NCI-H524 treated with DMSO at 0.1 percent for 48 hours (cell line): ENCODE measurements at places on chromosomes 13 and 19.

DNA sequence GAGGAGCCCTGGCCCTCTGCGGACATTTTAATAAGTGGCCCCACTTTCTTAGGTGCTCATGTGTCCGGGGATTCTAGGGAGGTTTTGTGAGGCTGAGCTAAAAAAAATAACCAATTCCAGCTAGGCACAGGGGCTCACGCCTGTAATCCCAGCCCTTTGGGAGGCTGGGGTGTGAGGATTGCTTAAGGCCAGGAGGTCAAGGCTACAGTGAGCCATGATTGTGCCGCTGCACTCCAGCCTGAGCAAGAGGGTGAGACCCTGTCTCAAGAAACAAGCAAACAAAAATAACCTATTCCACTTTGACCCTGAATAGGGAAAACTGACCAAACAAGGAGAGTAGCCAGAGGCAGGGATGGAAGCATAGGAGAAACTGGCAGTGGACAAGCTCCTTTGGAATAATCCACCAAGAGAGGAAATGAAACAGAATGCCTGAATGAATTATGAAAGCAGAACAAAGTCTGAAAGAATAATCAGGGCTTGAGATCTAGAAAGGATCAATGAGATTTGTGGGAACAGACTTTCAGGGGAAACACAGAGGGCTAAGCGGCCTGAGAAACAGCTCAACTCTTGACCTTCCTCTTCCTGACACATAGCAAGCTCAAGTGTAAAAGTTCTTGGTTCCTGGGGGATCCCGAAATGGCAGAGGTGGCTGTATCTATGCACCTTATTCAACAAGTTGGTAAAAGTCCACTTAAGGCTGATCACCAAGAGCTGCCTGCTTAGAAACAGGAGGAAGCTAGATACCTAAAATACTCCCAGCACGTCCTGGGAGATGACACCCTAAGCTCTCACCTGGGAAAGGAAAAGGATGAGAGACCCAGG, 30.1 kb upstream of the FFAR2 start:
- no peak for DNase-seq

DNA sequence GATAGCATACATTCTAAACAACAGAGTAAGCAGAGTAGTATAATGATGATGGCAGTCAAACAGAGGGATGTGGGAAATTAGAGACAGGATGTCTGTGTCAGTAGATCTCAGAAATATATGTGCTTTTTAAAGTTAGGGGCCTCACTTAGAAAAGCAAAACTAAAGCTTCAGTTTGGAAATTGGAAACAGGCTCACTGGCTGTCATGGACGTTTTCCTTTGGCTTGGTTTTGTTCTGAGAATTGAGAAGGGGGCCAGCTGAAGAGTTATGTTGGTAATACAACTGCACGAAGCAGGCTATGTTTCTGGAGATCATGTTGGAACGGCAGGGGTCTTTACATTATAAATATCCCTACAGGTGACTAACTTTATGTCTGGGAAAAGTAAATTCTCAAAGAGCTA, 261.3 kb downstream of the LMO7 start:
- DNase-seq: no peak

- no peak for DNase-seq
These were observed 14.8 kb downstream of the PSPC1 start for GRCh38 chr13:19767966-19768365.

DNA sequence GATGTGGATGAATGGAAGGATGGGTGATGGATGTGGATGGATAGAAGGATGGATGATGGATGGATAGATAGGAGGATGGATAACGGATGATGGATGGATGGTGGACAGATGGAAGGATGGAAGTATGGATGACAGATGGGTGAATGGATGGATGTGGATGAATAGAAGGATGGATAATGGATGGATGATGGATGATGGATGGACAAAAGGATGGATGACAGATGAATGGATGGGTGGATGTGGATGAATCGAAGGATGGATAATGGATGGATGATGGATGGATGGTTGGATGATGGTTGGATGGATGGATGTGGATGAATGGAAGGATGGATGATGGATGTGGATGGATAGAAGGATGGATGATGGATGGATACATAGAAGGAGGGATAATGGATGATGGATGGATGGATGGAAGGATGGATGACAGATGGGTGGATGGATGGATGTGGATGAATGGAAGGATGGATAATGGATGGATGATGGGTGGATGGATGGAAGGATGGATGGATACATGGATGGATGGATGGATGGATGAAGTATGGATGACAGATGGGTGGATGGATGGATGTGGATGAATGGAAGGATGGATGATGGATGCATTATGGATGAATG, 39.3 kb downstream of the TMEM255B start:
- DNase-seq: no peak

- DNase-seq: no peak
These were observed 2743.3 kb upstream of the PCDH20 start for GRCh38 chr13:64158908-64159307.

DNA sequence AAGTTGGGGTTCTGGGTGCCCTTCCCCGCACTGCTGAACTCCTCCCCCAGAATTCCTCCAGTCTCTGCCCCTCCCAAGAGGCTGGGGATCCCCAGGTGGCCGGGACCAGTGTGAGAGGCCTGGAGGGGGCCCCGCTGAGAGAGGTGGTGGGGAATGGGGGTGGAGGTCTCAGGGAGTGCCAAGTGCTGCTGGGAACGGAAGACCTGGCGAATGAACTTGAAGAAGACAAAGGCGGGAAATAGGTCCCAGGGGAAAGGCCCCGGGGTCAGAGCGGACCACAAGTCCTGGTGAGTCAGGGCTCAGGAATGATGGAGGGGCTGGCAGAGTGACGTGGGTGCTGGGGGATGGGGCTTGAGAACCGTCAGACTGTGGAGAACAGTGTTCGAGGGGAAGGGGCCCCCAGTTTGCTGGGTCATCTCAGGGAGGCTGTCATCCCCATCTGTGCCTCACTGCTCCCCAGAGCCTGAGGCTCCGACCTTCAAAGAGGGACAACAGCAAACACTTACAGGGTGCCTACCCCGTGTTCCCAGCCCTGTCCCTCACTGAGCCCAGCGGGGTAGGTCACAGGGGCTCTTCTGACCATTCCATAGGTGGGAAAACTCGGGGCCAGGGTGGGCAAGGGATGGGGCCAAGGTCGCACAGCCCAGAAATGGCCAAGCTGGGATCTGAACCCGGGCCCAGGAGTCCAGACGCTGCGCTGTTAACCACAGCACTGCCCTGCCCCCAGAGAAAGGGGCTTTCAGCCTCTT, 16.0 kb upstream of the SEMA6B start:
- DNase-seq: no peak

DNA sequence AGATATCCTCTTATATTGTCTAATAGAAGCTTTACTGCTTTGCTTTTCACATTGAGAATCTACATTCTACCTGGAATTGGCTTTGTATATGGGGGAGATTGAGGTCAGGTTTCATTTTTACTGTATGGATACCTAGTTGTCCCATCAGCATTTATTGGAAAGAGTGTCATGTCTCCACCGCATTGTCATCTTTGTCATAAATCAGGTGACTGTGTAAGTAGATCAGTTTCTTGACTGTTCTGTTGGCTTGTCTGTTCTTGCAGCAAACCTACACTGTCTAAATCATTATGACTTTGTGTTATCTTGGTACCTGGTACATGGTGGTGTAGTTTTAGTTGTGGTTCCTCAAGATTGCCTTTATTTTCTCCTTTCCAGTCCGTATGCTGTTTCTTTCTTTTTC, 5.8 kb downstream of the URI1 start:
- no peak for DNase-seq

DNA sequence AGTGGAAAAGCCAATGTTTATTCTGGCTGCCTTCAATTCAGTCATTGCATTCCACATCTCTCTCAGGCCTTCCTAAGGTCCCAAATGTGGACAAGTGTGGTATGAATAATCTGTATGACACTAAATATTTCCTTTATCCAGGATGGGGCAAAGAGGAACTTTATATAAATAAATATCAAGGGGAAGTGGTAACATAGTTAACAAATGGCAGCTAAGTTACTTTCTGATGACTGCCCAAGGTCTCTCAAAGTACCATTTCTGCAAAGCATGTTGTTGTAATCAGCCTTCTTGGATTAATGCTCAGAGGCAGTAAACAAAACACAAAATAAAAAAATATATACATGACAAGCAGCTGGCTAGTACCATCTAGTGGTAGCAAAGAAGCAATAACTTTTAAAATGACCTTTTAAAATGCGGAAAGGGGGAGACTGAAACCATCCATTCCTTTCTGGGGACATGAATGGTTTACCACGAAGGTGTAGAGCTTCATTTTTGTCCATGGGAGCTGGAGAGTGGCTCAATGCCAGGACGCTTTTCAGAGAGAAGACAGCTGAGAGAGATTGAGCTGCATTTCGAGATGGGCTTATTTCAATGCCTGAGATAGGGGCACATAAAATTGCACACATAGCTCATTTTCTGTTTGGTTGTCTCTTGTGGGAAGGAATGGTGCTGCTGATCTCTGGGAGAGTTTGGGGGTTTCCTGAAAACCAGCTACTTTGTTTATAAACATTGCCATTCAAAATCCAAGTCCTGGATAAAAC, 259.2 kb downstream of the RFC3 start:
- DNase-seq: no peak

DNA sequence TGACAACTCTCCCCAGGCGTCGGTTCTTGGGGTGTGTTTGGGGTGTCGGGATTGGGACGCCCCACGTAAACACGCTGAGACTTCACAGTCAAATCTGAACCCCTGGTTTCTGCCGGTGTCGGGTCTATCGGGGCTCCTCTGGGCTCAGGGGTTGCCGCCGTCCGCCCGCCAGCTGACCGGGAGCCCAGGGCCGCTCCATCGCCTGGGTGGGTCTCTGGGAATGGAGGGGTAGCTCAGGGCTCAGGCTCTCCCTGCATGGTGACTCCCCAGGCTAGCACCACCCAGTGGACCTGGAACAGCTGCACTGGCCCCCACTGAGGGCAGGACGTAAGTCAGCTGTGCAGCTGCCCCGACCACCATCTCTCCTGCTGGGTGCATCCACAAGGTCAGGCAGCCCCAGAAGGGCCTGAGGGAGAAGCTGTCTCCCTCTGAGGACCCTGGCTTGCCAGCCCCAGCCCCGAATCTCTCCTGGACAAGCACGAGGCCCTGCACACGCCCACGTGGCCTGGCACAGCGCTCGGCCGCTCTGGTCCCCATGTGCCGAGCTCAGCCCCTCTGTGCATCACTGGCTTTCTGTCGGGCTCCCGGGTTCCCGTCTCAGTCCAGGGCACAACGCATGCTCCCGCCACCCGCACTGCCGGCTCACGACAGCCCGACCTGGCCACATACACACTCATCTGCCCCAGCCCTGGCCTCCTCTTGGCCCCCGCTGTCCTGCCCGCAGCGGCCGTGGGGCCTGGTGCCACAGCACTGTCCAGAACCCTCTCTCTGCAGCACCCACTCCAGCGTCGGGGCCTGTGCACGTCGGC, 6.1 kb downstream of the RNF126 start:
- DNase-seq: no peak

DNA sequence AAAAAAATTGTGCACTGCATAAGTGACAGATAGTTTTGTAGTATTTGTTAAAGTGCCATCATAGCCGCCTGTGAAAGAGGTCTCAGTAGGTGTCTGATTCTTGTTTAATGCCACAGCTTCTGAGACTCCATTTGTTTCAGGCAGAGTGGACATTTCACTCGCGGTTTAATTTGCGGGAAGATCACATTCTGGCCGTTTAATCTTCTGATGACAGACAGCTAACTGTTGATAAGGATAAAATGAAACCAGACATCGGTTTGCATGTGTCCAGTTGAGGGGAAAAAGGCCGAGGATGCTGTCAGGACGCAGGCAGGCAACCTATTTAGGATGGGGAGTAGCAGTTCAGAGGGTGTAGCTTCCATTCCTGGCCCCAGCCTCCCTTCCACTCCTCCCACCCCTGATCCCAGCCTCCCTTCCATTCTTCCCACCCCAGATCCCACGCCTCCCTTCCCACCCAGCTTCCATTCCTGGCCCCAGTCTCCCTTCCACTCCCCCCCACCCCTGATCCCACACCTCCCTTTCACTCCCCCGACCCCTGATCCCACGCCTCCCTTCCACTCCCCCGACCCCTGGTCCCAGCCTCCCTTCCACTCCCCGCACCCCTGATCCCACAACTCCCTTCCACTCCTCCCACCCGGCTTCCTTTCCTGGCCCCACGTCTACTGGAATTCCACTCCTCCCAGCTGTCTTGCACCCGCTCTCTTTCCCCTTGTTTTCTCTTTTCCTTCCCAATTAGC, 23.8 kb downstream of the ATP11A start:
- no peak for DNase-seq
